Stimulated activated CD4-positive, alpha-beta T cell treated with anti-CD3 and anti-CD28 coated beads, Interleukin-15, amount 100 ng/mL, for 48 hours (primary cell): ENCODE measurements at places on chromosomes 5 and 9.

- no peak for DNase-seq
Measured at GRCh38 chr5:2919310-2920018, 168.0 kb upstream of the IRX2 start.

DNA sequence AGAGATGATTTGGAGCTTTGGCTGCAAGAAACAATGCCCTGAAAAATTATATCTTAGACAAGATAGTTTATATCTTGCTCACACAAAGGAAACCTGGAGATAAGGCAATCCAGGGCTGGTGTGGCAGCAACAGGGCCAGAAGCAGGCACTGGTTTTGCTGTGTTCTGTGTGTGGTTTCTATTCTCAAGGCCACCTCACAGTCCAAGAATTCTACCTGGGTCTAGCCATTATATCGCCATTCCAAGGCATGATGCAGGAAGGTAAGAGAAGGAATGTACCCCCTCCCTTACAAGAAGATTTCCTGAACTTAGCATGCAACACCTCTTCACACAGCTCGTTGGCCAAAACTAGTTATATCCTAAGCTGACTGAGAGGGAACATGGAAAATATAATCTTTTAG is 74.5 kb upstream of the MEGF10 start:
- DNase-seq, result no peak

GRCh38 chr9:115442054-115442453 is 324.1 kb upstream of the TNC start:
- DNase-seq, result no peak

- no peak for DNase-seq
Measured at GRCh38 chr5:168327019-168327421, 35.6 kb downstream of the WWC1 start.

DNA sequence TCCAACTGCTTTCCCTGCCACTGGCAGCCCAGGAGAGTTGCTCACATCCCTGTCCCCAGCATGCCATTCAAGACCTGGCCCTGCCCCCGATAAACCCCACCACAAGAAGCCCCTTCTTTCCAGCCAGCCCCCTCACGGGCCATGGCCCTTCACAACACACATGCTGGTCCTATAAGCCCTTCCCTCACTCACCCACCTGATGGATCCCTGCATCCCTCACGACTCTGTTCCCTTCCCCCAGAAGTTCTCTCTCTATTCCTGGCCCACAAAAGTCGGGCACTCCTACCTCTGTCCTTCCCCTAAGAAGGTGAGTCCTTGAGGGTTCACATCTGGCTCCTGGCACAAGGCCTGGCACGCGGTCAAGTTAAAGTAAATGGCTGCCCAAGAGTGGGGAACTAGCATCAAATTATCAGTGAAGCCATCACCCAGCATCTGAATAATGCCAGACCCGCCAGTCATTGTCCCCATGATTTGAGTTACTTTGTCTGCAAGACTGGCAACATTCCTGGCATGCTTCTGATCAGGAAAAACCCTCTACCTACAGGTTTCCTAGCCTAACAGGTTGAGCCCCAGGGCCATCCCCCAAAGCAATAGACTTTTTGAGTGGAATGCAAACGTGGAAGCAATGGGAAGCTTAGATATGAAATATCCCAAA is 65.9 kb downstream of the CRB2 start:
- DNase-seq, result no peak

DNA sequence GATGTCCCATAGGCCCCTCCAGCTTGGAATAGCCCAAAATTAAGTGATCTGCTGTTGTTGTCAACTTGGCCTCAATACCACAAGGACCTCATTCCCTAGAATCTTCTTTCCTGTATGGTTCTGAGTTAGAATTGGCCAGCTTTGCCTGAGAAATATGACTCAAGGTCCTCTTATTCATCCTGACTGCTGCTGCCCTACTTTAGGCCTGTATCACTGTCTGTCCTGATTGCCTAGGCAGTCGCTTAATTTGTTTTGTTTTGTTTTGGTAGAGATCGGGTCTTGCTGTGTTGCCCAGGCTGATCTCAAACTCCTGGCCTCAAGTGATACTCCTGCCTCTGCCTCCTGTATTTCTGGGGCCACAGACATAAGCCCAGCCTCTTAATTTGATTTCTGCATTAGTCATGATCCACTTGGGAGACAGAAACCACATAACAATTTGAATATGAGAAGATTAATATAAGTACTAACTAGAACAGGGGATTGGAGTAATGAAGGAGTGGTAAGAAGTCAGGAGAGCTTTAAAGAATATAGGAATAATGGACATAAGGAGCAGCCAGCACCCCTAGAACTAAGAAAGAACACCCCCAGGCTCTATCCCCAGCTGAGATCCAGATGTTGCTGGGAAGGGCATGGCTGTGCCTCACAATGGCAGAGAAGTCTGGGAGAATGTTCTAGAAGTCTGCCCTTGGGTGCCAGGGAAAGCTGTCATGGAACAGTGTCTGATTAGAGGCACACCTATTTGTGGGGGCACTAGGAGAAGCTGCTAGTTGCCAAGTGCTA is 4.6 kb downstream of the TEX53 start:
- DNase-seq, result no peak
